Effector memory CD8-positive, alpha-beta T cell (primary cell): ENCODE measurements at places on chromosomes 1 and 21.
A peak's percentile ranks its signal among the peaks of the same experiment; 100 is the strongest.

- no peak for DNase-seq
Observed at GRCh38 chr1:244817415-244817894, 18.0 kb upstream of the COX20 start.

- no peak for DNase-seq
Observed at GRCh38 chr1:227351443-227351842, 33.2 kb upstream of the CDC42BPA start.

DNA sequence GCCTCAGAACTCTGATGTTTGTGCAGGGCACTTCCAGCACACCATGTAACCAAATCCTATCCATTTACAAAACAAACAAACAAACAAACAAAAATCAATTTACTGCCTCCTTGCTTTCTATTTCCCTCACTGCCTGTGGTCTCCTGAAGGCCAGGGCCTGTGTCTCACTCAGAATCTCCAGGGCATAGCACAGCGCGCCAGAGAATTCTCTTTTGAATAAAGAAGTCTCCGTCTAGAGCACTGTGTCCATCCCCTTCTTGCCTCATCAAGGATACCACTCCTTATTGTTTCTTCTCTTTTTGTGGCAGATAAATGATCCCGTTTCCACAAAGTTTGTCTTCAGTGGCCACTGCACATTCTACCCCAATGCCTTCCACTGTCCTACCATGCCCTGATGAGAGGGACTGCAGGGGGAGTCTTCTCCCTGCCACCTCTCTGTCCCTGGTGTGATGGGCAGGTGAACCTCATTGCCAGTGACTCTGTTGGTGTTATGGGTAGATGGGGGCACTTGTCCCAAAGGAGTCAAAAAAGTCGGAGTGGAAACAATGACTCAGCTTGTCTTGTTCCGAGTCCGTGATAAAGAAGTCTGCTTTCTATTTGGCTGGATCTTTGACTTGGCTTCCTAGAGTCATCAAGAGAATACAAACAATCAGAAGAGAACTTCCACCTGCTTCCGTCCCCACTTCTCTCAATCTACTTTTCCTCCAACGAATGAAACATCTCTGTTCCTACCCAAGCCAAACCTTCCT lies 30.0 kb downstream of the XCL2 start:
- DNase-seq: no peak

- no peak for DNase-seq
Observed at GRCh38 chr1:66761221-66761620, 9.0 kb downstream of the DYNLT5 start.

DNA sequence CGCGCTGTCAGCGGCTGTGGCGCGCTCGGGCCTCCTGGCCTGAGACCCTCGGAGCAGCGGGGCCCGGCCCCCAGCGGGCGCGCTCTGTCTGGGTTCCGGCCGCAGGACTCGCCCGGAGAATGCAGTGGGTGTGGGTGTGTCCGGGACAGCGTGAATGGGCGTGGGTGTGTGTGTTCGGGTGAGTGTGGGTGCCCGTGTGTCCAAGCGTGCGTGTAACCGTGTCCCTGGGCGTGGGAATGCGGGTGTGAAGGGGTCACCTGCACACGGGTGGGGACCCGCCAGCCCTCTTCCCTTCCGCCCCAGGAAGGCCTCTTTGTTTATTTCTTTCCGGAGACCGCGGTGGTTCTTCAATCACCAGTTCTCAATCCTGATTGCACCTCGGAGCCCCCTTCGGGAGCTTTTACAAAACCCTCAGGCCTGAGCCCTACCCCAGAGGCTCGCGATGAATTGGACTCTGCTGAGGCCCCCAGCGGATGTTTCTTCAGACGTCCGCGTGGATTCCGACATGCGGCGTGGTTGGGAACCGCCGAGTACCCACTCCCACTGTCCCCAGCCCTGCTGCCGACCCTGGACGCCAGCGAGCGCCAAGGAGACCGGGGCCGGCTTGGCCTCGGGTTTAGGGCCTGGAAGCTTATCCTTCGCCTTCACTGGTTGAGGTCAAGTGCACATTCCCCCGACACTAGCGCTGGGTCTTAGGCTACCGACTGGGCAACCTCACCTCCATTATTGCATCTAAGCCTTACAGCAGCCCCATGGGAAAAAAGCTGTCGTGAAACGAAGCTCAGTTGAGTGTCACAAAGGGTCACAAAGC lies 19.3 kb downstream of the SERTAD4 start:
- no peak for DNase-seq

GRCh38 chr21:46055863-46056281 lies 42.0 kb upstream of the COL6A2 start:
- no peak for DNase-seq

DNA sequence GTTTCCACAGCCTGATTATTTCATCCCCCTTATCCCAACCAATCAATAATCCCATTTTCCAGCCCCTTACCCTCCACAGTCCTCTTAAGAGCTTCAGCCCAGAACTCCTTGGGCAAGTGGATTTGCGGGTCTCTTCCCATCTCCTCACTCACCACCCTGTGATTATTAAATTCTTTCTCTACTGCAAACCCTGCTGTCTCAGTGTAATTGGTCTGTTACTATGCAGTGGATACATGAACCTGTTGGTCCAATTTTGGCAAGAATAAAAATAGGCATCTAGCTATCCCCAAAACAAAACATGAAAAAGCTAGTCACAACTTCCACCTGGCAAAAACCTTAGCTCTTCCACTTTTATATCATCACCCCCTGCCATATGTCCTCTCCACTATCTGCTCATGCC lies 36.2 kb upstream of the TNFSF4 start:
- DNase-seq: no peak

DNA sequence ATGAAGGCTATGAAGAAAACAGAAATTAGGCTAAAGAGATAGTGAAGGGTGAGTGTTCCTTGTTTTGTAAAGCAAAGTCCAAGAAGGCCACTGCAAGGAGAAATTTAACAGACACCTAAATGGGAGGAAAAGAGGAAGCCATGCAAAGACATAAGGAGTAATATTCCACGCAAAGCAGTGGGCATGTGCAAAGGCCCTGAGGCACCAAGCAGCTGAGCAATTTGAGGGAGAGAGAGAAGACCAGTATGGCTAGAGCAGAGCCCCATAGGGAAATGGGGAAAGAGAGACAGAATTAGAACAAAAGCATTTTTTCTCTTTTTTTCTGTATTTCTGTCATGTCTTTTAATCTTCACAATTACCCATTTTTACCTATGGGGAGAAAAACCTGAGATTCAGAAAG lies 154.1 kb downstream of the TPR start:
- DNase-seq: no peak

DNA sequence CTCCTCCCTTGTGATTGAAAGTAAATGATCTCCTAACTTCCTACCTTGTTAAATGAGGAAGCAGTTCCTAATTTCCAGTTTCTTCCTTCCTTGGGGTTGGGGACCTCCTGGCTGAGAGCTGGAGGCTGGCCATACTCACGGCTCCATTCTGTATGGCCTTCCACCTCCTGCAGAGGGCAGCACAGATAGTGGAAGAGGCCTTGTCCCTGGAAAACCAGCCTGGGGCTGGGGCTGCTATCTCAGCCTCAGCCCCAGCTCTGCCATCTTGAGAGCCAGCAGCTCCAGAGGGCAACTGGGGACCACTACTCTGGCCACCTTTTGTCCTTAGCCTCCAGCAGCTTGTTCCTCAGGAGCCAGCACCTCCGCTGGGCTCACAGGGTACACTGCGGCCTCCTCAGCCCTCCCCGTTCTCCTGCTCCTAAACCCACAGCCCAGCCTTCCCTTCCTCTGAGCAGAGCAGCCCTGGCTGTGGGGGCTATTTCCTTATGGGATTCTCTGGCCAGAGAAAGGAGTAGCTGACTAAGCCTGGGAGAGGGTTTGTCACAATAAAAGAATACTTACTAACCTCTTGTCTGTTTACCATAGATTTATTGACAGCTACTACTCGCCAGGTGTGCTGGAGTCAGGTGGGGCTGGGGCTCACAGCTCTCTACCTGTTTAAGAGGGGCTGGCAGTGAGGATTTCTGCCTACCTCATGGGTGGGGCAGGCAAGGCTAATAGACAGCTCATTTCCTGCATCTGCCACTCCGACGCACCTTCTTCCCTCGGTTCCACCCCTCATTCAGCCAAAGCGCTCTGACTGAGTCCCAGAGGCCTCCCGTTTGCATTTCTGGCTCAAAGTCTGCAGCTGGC lies 6.3 kb downstream of the TMEM234 start:
- DNase-seq: peak; percentile 45

GRCh38 chr1:44775930-44776729 lies 790 bp downstream of the RPS8 start:
- DNase-seq: peak; percentile 42

DNA sequence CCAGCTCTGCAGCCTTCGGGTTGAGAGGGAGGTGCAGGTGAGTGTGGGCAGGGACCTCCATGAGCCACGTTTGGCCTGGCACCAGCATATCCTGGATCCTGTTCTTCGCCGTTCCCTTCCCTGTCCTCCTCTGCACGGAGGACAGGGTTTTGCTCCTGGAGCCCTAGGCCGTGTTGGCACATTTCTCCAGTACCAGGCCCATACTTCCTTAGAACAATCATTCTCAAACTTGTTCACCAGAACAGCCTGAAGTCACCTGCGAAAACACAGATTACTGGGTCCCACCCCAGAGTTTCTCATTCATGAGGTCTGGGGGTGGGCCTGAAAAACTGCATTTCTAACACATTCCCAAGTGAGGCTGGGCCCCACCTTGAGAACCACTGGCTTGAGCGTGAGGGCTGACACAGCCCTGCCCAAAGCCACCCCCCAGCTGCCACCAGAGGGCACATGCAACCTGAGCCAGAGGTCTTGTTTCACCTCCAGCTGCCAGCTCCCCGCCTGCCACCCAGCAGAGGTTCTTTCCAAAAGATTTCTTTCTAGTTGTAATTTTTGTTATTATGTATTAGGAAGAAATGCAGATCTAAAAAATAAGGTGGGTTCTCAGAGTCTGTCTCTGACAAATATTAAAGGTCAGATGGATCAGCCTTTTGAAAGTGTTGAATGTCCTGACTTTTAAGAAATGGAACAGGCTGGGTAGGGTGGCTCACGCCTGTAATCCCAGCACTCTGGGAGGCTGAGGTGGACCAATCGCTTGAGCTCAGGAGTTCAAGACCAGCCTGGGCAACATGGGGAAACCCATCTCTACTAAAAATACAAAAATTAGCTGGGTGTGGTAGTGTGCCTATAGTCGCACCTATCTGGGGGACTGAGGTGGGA lies 39.6 kb upstream of the LDLRAP1 start:
- DNase-seq: peak; percentile 48

DNA sequence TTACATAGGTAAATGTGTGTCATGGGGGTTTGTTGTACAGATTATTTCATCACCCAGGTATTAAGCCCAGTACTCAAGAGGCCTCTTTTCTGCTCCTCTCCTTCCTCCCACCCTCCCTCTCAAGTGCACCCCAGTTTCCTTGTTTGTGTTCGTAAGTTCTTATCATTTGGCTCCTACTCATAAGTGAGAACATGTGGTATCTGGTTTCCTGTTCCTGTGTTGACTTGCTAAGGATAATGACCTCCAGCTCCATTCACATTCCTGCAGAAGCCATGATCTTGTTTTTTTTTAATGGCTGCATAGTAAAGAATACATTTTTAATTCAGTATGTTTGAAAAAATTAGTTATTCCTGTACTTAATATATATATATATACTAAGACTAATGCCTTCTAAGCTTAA lies 107.7 kb downstream of the CLDN17 start:
- DNase-seq: no peak

DNA sequence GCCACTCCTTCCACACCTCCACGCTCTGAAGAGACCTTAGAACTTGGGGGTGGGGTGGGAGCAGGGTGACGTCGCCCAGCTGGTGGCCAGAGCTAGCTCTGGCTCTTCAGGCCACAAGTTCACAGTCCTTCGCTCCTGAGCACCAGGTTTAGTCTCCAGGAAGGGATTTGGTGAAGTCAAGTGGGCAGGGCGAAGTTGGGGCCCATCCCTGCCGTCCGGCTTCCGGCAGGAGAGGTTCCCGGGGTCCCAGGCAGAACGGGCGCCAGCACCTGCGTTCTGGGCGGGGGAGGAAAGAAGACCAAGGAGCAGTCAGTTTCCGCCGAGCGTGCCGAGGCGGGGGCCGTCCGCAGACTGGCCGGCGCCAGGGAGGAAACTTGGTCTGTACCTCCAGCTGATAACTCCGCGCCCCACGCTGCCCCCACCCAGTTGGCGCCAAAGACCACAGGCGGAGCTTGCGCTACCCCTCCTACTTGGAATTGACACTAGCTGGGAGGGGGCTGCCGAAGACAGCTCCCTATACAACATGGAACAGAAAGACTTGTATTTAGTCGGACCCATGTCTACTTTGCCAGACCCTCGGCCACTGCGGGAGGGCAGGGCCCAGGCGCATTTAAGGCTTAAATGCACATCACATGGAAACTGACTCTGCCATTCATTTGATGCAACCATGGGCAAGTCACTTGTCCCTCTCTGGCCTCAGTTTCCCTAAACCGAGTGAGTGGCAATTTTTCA lies 995 bp downstream of the ID3 start:
- no peak for DNase-seq

GRCh38 chr1:40774266-40774998 lies 9.2 kb upstream of the KCNQ4 start:
- DNase-seq: peak; percentile 52

- DNase-seq: no peak
Observed at GRCh38 chr1:91345395-91346005, 59.1 kb downstream of the HFM1 start.

DNA sequence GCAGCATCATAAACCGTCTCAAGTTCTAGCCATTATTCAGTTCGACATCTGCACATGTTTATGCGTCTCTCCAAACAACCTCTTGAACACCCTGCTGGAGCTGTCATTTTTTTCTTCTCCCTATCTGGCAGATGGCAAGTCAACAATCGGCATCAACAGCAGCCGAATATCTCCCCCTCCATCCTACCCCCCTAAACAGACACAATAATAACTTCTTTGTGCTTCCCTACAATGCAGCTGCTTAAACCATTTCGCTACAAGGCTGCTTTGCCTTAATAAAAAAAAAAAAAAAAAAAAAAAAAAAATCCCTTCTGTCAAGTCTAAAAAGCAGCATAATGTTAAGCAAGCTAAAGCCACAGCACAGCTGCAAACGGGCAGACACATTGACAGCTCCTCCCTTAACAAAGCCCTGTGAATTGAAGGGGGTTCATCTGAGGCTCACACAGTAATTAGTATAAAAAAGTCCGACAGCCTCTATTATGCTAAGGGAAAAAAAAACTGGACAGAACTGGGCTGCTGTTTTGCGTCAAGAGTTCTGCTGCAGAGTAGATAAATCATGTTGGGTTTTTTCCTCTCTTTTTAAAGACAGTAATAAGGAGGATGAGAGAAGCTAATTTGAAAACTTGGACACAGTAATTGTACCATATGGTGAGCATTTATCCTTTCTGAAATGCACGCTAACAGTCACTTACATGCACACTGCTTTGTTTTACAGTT lies 136.4 kb downstream of the AKT3 start:
- DNase-seq: no peak
